ENCODE measurements at places on chromosomes 1 and 21.

DNA sequence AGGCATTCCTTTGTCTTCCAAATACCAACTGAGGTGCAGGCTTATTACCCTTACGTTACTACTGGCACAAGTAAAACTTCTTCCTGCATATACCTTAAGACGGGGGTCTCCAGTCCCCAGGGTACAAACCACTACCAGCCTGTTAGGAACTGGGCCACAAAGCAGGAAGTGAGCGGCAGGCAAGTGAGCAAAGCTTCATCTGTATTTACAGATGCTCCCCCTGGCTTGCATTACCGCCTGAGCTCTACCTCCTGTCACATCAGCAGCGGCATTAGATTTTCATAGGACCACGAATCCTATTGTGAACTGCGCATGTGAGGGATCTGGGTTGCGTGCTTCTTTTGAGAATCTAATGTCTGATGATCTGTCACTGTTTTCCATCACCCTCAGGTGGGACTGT is 113.1 kb downstream of the SLC45A1 start:
- DNase-seq: no peak

GRCh38 chr1:71635568-71635967 is 554.7 kb upstream of the ZRANB2 start:
- DNase-seq: no peak

GRCh38 chr1:15013767-15014166 is 139.8 kb upstream of the TMEM51 start:
- no peak for DNase-seq

DNA sequence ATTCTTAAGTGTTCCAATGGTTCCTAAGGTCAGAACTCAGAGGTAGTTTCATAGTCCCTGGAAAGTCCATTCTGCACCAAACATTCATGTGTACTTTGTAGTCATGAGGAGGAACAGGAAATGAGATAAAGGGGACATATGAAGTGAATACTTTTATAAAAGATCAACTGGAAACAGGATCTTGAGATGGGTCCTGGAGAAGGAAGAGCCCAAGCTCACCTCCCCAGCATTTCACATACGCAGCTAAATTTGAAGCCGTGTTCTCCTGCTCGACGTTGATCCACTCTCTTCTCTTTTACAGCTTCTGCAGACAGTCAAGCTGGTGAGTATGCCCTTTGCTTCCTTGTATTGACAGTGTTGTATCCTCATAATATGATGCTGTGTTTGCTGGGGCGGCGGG is 429 bp downstream of the FCGR2A start:
- DNase-seq: no peak

DNA sequence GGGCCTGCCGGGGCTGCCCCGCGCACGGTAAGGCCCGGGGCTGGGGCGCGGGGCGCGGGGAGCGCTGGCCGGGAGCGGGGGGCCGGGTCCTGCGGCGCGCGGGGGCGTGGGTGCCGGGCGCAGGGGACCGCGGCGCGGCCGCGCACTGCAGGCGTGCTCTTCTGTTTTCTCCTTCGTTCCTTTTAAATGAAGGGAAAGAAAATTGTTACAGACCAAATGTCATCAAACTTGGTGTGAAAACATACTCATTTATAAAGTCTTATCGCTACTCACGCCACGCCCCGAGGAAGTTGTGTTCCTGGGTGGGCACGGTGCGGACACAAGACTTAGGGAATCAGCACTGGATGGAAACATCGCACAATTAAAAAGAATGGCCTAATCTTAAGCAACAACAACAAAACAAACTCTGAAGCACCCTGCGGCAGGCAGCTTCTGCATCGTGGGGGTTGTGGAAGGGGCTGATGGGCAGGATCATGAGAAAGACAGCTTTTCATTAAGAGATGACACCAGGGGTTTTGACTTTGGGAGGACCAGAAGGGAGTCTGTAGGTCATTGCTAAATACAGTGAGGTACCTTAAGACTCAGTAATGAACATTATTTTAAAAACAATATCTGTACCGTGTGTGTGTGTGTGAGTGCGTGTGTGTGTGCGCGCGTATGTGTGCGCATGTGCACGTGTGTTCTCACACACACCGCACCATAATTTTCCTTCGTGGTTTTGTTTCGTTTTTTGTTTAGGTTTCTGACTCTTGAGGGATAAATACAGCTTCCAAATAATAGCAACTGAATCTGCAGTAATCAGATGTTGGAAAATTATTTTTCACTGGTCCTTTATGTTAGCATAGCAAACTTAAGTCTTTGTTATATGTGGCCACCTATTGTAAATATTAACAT is 548 bp downstream of the B3GALT5 start:
- DNase-seq: peak; percentile 39

DNA sequence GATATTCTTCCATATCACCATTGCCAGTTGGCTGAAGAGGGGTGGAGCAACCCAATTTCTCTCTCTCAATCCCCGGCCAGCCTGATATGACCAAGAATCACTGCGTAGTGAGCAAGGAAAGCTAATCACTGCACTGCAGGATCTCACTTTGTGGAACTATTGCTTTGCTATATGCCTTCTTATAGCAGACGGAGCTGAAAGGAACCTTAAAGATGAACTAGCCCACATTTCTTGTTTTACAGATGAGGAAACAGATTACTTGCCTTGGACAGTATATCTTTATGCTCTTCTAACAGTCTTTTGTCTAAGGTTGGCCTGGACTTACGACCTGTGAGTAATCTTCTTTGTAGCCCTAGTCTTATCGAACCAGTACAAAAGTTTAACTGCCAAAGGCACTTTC is 7.6 kb downstream of the APOBEC4 start:
- DNase-seq: no peak

DNA sequence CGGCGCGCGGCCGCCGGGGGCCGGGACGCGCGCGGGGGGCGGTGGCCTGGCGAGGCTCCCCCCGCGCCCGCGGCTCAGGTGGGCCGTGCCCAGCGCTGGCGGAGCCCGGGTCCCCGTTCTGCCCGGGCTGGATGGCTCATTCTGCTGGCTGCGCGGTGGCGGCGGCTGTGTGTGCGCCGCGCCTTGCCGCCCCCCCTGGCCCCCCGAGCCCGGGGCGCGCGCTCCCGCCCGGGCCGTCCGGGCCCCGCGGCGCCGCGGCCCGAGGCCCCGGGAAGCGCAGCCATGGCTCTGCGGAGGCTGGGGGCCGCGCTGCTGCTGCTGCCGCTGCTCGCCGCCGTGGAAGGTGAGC is at the start of gene EPHB2:
Gene EPHB2, plus strand, starts transcription at position 139 of the 349 bp plus-strand sequence. Its CDS starts 144 bp downstream, at position 283.
- DNase-seq: peak; percentile 82

GRCh38 chr1:231940701-231941100 is 314.1 kb downstream of the DISC1 start:
- no peak for DNase-seq
